ENCODE measurements at places on chromosomes 7 and 10. TPM values are rescaled to one million over a fixed set of nuclear protein-coding genes. Genes with fewer than 3 reads are reported as not detected.

The SPAG6 gene
- total RNA-seq, result 2.6 TPM

The PHYHIPL gene
- 2.4 TPM for total RNA-seq

The ZNF37A gene
- 21.1 TPM for total RNA-seq

The CUBN gene
- total RNA-seq, result 2.4 TPM

The AGMO gene
- total RNA-seq, result 6.8 TPM

The LIPF gene
- total RNA-seq, result not detected

The ANK3 gene
- total RNA-seq, result 86.0 TPM

The CDK5 gene
- total RNA-seq, result 5.5 TPM

The FOXI2 gene
- 1.1 TPM for total RNA-seq

The CHST15 gene
- 15.7 TPM for total RNA-seq

The CALML3 gene
- total RNA-seq, result not detected

The RFC2 gene
- 23.3 TPM for total RNA-seq

The SCRN1 gene
- 61.2 TPM for total RNA-seq

The CDHR1 gene
- 1.5 TPM for total RNA-seq

The ZDHHC6 gene
- 42.1 TPM for total RNA-seq

The ATOH7 gene
- not detected for total RNA-seq

The ITPRID1 gene
- total RNA-seq, result not detected

The LIPJ gene
- total RNA-seq, result 0.39 TPM

The LRRD1 gene
- total RNA-seq, result not detected

The FEZF1 gene
- not detected for total RNA-seq

The LRRC17 gene
- 5.2 TPM for total RNA-seq
